ENCODE measurements at places on chromosomes 2 and 18.
A peak's percentile ranks its signal among the peaks of the same experiment; 100 is the strongest.

DNA sequence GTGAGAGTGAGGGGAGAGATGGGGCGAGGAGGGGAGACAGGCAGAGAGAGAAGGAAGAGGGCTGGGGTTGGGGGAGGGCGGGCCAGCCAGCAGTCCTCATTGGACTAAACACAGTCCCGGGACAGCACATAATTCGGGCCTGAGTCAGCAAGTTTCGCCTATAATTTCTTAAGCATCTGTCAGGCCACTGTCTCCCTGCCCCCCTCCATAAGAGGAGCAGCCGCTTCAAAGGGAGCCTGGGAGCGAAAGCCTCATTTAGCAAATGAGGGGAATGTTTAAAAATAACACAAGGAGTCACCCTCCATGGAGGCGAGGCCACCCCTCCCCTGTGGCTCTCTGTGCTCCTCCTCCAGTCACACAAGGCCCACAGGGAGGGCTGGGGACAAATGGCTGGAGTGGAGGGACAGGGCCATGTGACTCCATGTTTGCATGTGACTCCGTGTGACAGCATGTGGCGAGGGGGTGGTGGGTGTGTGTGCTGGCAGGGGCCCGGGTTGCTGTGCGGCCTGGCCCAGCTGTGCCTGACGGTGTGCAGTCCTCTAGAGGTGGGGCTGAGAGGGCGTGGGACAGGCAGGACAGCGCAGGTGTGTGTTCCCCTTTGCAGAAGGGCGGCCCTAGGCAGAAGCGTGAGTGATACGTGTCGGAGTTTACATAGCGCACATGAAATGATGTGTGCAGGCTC lies 162.4 kb downstream of the CELF4 start:
- DNase-seq = no peak

- DNase-seq = peak; percentile 31
These were observed 37.4 kb downstream of the ACTR2 start for GRCh38 chr2:65264821-65265670.

- no peak for DNase-seq
These were observed 747.9 kb downstream of the SOCS6 start for GRCh38 chr18:71036783-71037182.

- no peak for DNase-seq
These were observed 55.8 kb downstream of the NEMP2 start for GRCh38 chr2:190478572-190479195.

DNA sequence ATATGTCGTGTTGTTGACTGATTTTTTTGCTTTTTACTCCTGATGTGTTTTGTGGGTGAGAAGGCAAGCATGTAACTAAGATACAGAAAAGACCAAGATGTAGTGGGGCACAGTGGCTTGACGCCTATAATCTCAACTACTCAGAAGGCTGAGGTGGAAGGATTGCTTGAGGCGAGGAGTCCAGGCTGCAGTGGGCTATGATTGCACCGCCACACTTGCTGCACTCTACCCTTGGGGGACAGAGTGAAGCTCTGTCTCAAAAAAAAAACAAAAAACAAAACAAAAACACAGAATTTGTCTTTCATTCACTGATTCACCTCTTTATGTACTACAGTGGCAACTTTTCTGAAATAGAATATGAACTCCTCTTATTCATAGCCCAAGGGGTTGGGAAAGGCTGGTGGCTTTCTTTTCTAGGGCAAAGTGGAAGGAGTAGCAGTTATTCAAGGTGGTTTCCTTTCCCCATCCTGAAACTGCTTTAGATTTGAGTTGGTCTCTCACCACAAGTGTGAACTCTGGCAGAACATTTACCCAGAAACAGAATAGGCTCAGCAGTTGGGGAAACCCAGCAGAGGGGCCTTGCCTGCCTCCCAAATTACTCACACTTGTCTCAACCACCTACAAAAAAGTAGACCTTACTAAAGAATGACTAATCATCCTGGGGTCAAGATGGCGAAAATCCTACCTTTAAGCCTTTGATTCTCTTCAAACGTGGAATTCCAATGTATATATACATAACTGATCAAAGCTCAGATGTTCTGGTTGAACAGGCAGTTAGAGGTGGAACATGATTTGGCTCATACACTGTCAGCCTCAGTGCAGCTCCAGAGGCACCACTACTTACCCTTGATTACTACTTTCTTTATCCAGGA lies 6.5 kb downstream of the TANK start:
- DNase-seq = no peak

DNA sequence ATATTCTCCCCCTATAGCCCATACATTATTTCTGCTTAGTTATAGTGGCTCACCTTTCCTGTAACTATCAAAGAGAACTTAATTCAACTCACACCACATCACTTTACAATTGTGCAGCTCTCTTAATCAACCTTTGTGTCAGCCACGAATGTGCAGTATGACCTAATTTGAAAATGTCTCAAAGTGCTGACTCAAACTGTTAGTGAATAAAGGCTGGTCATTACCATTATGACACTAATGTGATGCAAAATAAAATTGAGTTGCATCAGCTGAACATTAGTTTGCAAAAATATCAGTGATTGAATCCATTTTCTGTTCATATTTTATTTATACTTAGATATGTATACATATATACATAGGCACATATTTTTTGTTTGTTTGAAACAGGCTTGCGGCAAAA lies 251.8 kb downstream of the MEIS1 start:
- DNase-seq = no peak

DNA sequence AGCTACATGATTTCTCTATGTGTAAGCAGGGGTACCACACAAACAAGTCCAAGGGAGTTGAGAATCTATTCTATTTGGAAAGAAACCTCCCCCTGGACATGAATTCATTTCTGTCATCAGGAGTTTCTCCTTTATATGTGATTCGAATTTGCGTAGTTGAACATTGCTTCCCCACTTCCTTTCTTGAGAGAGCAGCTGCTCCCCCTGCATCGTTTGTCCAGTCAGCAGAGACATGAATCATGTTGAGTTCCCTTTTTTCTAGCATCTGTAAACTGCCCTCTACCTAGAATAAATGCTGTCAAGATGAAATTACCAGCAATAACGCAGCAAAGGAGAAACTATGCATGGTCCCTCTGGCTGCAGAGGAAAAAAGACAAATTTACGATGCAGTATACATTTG lies 73.8 kb downstream of the KIF5C start:
- DNase-seq = no peak

- no peak for DNase-seq
These were observed 126.1 kb upstream of the PXDN start for GRCh38 chr2:1870431-1870830.

DNA sequence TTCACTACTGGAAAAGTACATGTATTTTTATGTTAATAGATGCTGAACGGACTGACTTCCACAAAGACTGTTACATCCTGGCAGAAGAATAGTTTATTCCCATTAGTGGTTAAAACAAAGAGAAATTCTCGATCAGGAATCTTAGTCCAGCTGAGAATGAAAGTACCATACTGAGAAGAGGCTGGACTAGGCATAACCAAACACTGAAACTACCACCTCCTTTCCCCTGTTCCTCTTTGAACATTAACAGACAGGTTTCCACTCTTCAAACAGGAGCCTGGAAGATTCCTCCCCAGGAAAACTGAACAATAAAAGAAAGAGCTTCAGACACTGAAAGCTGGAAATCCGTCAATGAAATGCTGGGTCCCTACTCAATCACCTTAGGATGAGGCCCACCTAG lies 25.8 kb downstream of the LDAH start:
- no peak for DNase-seq

DNA sequence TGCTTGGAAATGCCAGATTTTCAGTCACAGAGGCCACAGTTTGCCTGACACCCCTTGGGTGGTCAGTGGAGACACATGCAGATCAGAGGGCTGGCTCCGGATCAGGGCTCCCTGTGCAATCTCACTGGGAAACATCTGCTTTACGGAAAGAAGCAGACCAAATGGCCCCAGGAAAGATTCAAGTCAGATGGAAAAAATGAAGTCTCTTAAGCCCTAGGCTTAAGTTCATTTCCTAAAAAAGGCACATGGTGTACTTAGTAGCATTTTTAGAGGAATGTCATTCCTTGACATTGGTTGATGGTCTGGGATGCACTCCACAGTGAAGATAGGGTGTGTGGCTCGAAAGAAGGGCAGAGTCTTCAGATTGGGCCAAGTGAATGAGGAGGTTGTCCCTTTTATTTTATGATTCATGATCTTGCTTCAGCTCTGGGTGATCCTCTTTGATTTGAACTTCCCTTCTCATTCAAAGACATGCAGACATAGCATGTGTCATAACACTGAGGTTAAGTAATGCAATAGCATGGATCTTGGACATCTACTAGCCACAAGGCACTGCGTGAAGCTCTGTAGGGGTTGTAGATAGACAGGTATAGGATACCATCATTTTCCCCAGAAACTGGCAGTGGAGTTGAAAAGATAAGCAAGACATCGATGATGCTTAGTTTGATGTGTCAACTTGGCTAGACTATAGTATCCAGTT lies 56.5 kb downstream of the KCNE4 start:
- no peak for DNase-seq

- no peak for DNase-seq
These were observed 18.9 kb downstream of the PTPN18 start for GRCh38 chr2:130374587-130375290.

DNA sequence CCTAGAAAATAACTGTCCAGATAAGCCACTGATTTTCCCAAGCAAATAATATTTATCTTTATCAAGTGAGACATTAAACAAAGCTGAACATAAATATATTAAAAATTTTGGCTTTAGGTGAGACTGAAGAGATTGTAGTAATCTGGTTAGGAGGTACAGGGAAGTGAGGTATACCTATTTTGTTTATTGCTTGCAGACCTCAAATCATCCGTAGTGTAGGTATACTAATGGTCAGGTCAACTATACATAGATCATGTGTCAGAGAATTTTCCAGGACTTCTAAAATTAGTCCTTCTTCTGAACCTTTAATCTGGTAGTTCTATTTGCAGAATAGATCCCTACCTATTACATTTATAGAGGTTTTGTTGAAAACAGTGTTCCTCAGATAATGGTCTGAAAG lies 41.5 kb downstream of the SP140 start:
- DNase-seq = no peak

- no peak for DNase-seq
These were observed 153.7 kb upstream of the VRK2 start for GRCh38 chr2:57892920-57893319.

DNA sequence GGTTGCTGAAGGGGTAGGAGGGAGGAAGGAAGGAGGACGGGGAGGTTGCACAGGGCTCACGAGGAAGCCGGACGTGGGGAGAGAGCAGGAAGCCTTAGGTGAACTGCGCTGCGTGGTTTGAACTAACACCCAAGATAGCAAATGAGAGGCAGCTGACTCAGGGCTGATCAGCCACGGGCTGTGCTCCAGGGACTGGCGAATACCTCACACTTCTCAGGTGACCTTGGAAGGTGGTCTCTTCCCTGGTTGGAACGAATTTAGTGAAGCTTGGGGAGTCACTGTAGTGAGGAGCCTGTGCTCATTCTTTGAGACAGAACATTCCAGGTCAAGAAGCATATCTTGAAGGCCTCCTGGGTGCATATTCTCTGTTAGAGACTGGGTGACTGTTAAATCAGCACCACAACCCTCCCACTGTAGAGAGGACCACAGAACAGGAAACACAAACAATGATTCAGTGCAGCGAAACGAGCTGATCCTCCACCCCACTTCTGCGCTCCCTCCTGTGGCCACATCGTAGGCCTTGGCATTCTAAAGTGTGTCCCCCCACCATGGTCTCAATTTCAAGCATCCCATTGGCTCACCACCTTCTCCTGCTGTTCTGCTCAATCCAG lies 33.8 kb downstream of the TOGARAM2 start:
- no peak for DNase-seq

- no peak for DNase-seq
These were observed 72.3 kb upstream of the ST3GAL5 start for GRCh38 chr2:85961053-85961452.

DNA sequence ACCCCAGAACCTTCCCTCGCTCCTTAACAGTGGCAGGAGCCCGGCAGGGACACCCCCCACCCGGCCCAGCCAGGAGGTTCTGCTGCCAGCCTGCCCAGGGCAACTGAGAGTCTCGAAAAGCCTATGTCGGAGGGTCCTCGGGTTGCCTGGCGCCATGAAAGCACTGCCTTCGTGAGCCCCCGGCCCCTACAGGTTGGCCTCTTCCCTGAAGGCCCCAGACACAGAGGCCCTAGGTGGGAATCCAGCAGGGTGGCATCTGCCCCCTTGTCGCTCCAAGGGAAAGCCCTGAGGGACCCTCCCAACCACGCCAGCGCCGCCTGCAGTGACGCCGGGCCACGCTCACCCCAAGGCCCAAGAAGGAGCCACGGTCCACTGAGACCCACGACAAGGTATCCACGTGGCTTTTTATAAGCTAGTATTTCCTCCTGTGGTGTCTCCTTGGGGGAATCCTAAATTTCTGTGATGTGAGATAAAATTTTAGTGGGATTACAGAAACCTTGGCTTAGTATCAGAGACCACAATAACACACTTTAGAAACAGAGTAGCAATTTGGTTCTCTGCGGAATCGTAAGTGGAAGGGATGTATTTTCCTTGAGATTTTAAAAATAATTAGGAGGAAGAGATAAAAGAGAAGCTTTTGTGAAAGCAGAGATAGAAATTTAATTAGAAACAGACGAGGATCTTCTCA lies 138.9 kb downstream of the HDAC4 start:
- no peak for DNase-seq

DNA sequence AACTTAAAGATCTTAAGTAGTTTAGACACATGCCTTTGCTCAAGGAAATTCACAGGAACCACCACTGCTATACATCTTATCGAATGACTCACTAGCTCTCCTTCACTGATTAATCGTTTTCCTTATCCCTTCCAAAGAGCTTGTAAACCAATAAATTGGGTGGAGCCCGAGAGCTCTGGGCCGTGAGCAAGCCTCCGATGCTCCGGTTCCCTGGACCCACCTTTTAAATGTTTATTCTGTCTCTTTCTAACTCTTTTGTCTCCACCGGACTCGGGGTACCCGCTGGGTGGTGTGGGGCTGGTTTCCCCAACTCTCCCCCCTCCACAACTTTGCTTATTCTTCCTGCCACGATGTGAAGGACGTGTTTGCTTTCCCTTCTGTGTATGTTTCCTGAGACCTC lies 292.9 kb upstream of the TMEFF2 start:
- DNase-seq = no peak

DNA sequence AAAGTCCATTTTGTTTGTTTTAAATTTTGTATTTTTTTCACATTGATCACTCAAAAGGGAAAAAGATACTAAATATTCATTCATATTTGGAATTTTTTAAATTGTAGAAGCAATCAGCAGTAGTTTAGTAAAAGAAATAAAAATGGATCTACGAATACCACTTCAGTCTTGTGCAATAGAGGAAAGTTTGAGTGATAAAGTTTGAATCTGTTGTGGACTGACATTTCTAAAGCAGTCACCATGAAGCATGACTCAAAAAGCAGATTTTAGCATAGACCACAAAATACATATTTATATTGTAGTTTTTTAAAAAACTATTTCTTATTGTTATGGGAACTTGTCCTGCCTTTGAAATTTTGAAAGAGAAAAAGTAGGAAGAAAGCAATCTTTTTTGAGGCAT lies 520.5 kb upstream of the ZEB2 start:
- DNase-seq = no peak

DNA sequence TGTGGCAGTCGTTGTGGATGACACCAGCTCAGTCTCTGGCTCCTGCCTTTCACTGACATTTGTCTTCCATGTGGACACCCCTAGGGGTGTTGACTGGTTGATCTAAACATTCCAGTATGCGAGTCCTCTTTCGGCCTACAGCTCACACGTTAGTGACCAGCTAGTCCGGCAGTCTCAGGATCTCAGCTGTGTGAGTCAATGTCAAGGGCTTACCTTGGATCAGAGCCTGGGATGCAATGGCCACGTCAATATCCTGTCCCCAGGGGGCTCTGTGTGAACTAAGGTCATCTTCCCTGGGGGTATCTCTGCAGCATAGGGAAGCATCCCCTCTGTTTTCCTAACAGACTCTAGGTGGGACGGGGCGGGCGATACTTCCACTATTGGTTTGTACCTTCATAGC lies 35.1 kb upstream of the YWHAQ start:
- no peak for DNase-seq
